SJSA1 (cell line): ENCODE measurements at places on chromosomes 12 and 14. TPM values are rescaled to one million over a fixed set of nuclear protein-coding genes. Genes with fewer than 3 reads are reported as not detected.

DNA sequence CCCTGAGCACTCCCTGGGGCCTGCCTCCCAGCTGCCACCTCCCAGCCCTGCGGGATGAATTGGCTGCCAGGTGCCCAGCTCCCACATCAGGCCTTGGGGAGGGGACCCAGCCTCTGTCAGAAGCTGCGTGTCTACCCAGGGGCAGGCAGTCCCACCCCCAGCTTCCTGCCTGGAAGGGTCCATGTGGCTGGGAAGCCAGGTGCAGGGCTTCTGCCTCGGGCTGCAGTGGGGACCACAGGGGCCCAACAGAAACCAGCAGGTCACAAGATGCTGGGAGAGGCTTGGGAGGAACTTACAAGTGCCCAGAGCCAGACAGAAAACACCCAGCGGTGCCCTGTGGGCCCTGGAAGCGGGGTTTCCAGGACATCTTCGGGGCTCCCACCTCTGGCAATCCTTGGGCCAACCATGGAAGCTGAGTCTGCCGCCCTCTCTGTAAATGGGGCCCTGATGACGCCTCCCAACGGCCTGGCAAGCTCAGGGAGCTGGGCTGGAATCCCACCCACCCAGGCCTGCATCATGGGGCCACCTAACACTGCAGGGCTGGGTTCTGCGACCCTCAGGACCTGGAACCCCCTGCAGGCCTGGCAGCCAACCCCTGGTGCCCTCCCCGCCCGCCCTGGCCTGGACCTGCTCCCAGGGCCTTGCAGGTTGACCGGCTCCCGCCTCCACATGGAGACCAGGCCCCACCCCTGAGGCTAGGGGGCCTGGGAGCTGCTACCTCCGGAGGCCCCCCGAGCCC is 36.6 kb downstream of the CCNK start:
- DNase-seq = no peak
- no peak overlapping the region for H3K4me3 ChIP-seq
- peaks cover 57% of the 10 kb centered on the region for H3K36me3 ChIP-seq
- H3K27me3 ChIP-seq = no peaks in the 10 kb centered on the region

PRH2 gene
- total RNA-seq = not detected in 2 replicates

ZBTB42 gene
- 1.4 and 6.7 TPM in 2 replicates for total RNA-seq

DNA sequence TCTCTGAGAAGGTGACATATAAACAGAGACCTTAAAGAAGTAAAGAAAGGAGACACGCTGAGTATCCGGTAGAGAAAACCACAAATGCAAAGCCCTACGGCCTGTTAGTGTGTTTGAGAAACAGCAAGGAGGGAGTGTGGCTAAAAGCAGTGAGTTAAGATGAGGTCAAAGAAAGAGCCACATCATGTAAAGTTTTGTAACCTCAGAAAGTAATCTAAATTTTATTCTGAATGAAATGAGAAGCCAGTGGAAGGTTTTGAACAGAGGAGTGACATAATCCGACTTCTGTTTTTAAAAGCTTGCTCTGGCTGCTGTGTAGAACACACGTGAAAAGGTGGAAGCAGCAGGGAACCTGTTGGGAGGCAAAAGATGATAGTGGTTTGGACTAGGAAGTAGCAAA is 32.6 kb downstream of the PPP2R5E start:
- H3K4me1 ChIP-seq = no peaks in the 10 kb centered on the region
- 0 out of 2 replicates have a peak, but pooled peaks cover 3% of the 10 kb centered on the region for H3K36me3 ChIP-seq
- no peak overlapping the region for H3K4me3 ChIP-seq
- H3K27me3 ChIP-seq = no peaks in the 10 kb centered on the region
- no peak for DNase-seq
- no peak overlapping the region for H3K27ac ChIP-seq

RERG gene
- not detected in 2 replicates for total RNA-seq

GRIN2B gene
- not detected in 2 replicates for total RNA-seq

- H3K4me3 ChIP-seq = no peak overlapping the region
- DNase-seq = no peak
- no peaks in the 10 kb centered on the region; the same call in 1 of the 2 replicates for H3K36me3 ChIP-seq
- no peaks in the 10 kb centered on the region for H3K4me1 ChIP-seq
- H3K27me3 ChIP-seq = no peaks in the 10 kb centered on the region
These were observed 34.0 kb downstream of the ERO1A start for GRCh38 chr14:52661314-52661713.

GRCh38 chr14:47276931-47277330 is 398.5 kb downstream of the MDGA2 start:
- DNase-seq = no peak
- no peaks in the 10 kb centered on the region for H3K27me3 ChIP-seq
- no peaks in the 10 kb centered on the region for H3K36me3 ChIP-seq
- no peak overlapping the region for H3K27ac ChIP-seq
- no peak overlapping the region for H3K4me3 ChIP-seq
